ENCODE measurements at places on chromosomes 12 and 14.

- no peak overlapping the region for H3K4me3 ChIP-seq
- no peak for DNase-seq
- peaks cover 28% of the 10 kb centered on the region for H3K36me3 ChIP-seq
- no peaks in the 10 kb centered on the region for H3K27me3 ChIP-seq
- H3K4me1 ChIP-seq = no peaks in the 10 kb centered on the region
These were observed 29.0 kb upstream of the AMN start for GRCh38 chr14:102893452-102893851.

DNA sequence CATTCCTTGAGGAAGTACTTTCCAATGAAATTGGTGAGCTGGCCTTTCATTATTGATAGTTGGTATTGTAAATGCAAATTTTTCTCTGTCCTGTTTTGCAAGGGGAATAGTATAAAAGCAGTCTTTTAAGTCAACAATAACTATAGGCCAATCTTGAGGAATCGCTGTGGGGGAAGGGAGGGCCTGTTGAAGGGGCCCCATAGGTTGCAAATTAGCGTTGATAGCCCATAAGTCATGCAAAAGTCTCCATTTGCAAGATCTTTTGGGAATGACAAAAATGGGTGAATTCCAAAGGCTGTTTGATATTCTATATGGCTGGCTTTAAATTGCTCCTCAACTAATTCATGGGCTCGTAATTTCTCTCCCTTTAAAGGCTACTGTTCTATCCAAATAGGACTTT is 143.6 kb downstream of the TMEM117 start:
- no peak for DNase-seq
- no peaks in the 10 kb centered on the region for H3K27me3 ChIP-seq
- no peak overlapping the region for H3K4me3 ChIP-seq
- H3K36me3 ChIP-seq = peaks cover 2% of the 10 kb centered on the region
- no peak overlapping the region for H3K27ac ChIP-seq

GRCh38 chr12:17507336-17507735 is 582.7 kb downstream of the RERGL start:
- no peak overlapping the region for H3K4me3 ChIP-seq
- H3K27me3 ChIP-seq = no peaks in the 10 kb centered on the region
- H3K36me3 ChIP-seq = no peaks in the 10 kb centered on the region
- DNase-seq = no peak
- H3K27ac ChIP-seq = no peak overlapping the region

DNA sequence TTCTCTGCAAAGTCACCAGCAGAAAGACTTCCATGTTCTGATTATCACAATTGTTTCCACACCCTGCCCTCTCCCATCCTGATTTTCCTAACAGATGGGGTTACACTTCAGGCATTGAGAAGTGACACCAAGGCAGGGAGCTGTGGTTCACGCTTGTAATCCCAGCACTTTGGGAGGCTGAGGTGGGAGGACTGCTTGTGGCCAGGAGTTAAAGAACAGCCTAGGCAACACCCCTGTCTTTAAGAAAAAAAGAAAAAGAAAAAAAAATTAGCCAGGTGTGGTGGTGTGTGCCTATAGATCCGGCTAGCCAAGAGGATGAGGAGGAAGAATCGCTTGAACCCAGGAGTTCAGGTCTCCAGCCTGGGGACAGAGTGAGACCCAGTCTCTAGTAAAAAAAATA is 5.2 kb downstream of the PPP1CC start:
- DNase-seq = no peak
- no peaks in the 10 kb centered on the region for H3K27me3 ChIP-seq
- H3K4me1 ChIP-seq = peaks cover 66% of the 10 kb centered on the region
- peaks cover 30% of the 10 kb centered on the region for H3K36me3 ChIP-seq
- peak overlapping the region; percentile 100 for H3K4me3 ChIP-seq
- H3K27ac ChIP-seq = peak overlapping the region; percentile 79

- H3K27ac ChIP-seq = peak overlapping the region; percentile 84
- peaks cover 13% of the 10 kb centered on the region for H3K36me3 ChIP-seq
- H3K4me3 ChIP-seq = no peak overlapping the region
- no peaks in the 10 kb centered on the region for H3K27me3 ChIP-seq
These were observed 97.6 kb downstream of the RAD52 start for GRCh38 chr12:851913-852312.
